ENCODE measurements at places on chromosomes 6 and 20.

- no peak for DNase-seq
Measured at GRCh38 chr20:24835195-24835594, 113.9 kb upstream of the CST7 start.

DNA sequence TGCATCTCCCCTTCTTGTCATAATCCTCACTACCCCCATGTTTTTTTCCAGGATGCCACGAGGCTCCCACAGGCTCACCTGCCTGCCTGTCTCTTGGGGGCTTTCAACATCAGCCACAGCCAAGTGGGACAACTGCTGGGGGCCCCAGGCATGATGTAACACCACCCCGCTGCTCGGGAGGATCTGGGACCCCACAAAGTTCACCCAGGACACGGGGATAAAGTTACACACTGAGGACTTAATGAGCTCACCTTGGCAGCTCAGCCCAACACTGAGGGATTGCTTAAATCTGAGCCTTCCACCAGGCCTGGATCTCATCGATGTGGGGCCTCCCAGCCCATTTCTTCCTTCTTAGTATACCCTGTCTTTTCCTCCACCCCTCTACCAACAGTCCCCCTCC lies 56.4 kb upstream of the NNAT start:
- DNase-seq = no peak

DNA sequence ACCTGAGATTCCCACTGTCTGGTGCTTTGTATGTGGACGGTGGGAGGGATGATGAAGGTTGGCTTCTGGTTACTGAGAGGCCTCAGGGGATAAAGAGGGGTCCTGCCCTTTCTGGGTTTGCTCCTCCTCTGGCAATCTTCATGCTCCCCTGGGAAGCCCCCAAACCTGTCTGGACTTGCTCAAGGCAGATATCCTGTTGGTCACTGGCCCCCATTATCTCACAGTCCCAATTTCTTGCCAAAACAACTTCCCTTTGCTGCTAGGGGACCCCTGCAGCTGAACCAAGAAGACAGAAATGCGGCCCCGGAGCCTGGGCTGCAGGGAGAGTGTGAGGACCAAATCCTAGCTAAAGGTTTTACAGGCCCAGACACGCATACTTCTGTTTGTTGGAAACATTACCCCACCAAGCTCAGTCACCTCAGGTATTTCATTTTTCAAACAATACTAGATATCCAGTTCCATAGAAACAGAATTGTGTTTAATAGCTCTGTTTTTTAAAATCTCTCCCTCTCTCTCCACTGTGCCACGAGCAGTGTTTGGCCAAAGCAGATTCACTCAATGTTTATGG lies 63.4 kb upstream of the MRPS10 start:
- no peak for DNase-seq

DNA sequence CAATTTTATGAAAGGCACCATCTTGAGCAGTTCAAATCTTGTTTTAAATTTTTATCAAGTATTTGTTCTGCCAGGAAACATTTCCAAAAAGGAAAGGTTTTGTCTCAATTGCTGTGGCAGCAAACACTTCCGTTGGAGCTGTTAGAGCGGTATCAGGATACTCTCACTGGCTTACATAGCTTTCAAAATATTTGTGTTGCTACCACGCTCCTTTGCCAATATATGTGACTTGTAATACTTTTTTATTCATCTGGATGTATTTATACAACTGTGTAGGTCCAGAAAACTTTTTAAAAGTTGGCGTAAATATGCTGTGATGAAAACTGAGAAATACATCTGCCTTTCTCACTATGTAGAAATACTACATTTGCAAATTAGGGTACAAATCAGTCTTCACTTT lies 37.8 kb upstream of the NHSL1 start:
- DNase-seq = no peak

DNA sequence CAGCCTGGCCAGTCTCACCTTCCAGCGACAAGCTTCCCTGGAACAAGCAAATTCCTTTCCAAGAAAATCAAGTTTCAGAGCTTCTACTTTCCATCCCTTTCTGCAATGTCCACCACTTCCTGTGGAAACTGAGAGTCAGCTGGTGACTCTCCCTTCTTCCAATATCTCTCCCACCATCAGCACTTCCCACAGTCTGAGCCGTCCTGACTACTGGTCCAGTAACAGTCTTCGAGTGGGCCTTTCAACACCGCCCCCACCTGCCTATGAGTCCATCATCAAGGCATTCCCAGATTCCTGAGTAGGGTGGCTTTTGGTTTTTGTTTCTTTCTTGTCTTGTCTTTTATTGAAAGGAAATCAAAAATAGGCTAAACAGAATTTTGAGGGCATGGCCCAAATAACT lies 24.3 kb downstream of the MYCT1 start:
- no peak for DNase-seq

DNA sequence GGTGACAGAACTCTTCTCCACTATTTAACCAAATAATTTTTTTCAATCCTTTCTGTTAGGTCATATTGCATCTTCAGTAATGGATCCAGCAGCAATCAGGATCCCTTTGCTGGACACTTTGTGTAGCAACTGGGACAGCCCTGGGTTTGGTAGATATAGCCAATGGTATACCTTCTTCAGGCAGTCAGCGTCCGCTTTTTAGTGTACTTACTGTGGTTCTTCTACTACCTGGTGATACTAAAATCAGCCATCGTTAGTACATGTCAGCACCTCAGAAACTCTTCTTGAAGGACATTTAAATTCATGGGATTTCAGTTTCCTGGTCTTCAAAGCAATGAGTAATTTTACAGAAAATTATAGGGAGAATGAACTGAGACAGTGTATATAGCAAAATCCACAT lies 93.5 kb downstream of the ADGRG6 start:
- DNase-seq = no peak

- no peak for DNase-seq
Measured at GRCh38 chr6:144153260-144153659, 2.9 kb downstream of the STX11 start.

DNA sequence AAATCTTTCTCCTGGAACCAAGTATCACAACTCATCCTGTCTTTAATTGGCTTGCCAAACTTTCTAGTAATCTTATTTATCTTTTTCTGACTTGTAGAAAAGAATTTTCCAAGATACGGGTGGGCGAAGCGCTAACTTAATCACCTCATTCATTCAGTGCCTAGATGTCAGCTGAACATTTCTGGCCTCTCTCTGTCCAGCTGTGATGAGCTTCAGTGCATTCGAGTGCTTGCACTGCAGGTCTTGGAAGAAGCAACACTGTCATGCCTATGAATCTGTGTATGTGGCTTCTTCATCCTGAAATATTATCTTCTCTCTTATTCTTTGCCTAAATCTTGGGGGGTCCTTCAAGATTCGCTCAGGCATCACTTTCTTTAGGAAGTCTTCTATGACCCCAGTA lies 16.3 kb upstream of the ENPP1 start:
- DNase-seq = no peak

DNA sequence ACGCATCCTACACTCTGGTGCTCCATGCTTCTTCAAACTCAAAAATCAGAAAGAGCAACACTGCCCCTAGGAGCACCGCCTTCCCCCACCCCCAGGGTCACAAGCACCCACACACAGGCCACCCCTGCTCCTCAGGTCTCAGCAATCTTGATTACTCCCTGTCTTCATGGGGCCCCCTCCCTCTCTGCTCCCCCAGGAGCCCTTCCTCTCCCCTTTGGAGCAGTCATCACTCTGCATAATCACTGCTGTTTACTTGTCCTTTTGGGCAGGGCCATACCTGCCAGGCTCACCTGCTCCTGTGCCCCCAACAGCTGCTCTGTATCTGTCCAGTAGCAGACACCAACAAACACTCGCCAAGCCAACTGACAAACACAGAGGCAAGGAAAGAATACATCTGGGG lies 7.6 kb upstream of the SYNDIG1 start:
- no peak for DNase-seq

GRCh38 chr20:13654463-13655023 lies 15.8 kb upstream of the TASP1 start:
- DNase-seq = no peak

DNA sequence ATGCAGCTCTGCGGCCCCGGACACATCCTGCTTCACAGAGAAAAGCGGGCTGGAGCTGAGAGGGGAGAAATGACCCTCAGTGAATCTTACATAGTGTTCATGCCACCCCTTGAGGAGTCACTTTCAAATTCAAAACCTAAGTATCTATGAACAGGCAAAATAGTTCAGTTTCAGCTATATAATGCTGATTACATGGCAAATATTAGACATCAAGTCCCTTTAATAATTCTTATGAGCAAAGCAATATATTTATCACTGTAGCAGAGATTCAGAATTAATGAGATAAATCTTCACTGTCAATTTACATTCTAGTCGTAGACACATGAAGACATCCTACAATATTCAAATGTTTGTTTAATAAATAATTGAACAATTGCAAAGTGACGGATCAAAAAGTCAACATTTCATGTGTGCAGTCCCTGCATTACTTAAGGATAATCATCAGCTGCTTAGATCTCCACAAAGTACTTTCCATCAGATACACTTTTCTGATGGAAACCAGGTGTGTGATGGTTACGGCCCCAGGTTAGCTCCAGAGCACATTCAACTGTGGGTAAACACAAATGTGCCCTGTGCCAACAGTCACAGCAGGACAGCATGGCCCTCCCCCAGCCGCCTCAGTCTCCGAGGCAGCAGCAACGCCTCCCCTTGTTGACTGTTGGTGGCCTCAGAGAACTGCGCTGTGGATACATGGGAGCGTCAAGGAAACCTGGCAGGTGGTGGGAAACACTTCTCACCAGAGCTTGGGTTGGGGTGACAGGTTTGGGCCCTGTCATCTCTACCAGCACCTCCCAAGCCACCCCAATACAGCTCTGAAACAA lies 787 bp upstream of the PRR18 start:
- no peak for DNase-seq

GRCh38 chr20:57480444-57481160 lies 44.3 kb downstream of the CTCFL start:
- no peak for DNase-seq

DNA sequence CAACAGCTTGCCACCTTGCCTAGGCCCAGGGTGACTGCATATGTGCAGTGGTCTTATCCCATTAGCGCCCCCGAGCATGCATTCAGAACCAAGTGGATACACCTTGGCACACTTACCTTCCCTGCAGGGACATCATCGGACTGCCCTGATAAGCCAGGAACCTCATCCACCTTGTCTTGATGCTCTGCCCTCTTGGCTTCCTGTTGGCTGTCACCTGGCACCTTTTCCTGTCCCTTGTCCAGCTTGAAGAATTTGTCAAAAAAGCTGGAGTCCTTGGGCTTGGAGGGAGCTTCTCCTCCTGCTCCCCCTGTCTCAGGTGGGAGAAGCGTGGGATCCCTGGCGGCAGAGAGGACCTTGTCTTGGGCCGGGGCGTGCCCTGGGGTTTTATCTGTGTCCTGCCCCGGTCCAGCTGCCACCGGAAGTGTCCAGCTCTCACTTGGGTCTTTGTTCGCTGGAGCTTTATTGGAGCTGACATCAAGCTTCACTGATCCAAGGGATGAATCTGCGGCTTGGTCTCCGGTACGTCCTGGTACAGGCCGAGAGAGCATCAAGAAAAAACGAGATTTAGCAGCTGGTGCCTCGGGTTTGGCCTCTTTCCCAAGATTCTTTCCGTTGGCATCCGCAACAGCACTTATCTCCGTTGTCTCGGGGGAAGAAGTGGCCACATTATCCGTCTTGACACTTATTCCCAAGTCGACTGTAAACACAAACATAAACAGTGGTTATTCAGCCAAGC lies 42.0 kb downstream of the BCAS1 start:
- peak; percentile 78 for DNase-seq

DNA sequence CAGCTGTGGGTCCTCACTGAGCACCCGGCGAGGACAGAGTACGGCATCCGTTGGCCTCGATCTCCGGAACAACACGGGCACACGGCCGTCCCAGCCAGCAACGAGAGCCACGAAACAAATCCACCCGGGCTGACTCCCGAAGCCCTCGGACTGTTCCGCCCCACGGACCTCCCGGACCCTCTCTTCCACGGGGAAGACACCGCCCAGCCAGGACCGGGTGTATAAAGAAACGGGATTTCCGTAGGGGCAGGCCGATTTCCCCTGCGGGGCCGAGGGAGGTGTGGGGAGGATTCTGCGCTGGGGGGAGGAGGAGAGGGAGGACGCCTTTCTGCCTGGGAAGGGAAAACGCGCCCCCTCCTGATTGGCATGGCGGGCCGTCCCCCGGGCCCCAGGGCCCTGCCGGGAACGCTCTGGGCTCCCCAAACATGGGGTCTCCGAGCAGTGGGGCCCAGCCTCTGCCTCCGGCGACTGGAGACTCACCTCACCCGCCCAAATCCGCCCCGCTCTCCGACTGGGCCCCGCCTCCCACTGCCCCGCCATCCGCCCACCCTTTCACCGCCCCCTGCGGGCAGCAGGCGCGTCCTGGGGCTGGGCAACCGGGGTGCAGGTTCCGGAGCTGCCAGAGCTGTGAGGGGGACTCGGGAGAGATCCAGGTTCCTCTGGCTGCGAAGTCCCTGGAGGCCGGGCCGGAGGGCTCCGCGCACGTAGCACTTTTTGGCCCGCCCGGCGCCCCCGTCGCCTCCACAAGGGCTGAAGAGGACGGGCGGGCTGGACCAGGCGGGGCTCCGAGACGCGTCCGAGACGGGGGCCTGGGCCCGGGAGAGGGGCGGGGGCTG lies 679 bp upstream of the PPDPF start:
- DNase-seq = peak; percentile 62

- no peak for DNase-seq
Measured at GRCh38 chr20:61308477-61308774, 56.4 kb downstream of the CDH4 start.

DNA sequence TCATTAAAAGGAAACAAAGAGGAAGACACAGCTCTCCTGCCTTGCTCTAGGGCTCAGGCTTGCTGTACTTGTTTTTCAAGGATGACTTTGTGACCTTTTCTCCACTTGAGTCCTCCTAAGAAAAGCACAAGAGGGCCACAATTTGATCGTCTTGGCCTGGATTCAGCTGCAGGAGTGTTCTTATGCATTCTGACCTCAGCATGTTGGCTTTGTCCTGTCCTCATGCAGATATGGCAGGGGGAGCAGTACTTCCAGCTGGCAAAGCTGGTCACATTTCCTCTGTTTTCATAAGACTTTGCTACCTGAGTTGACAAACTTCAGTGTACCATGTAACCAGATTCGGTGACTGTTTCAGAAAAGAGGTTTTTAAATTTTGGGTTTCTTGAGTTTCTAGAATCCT lies 30.8 kb downstream of the KDM1B start:
- DNase-seq = no peak

- DNase-seq = peak; percentile 38
Measured at GRCh38 chr6:67630146-67630545, 1004.9 kb upstream of the ADGRB3 start.

- no peak for DNase-seq
Measured at GRCh38 chr6:159468994-159469393, 224.0 kb downstream of the SOD2 start.

GRCh38 chr6:39884696-39885095 lies 49.6 kb downstream of the MOCS1 start:
- peak; percentile 97 for DNase-seq

DNA sequence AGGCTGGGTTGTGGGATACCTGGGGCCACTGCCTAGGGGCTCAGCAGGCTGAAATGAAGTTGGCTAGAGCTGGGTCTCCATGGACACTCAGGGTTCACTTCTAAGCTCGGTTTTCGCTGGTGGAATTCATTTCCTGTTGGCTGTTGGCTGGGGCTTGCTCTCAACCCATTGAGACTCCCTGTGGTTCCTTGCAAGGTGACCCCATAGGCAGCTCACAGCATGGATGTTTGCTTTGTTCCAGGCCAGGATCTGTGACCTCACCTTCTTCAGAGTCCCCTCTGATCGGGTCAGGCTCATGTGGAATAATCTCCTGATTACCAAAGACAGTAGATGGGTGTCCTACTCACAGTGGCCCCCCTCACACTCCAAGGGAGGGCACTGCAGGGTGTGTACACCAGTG lies 229.3 kb downstream of the QKI start:
- no peak for DNase-seq

Data from myocyte (in vitro differentiated cells).